Effector CD4-positive, alpha-beta T cell (primary cell): ENCODE measurements at places on chromosomes 3 and 15.

- no peak for DNase-seq
Measured at GRCh38 chr3:50269977-50270413, 1.0 kb downstream of the SEMA3B start.

GRCh38 chr3:46676601-46677410 lies 16.7 kb downstream of the ALS2CL start:
- DNase-seq: no peak

DNA sequence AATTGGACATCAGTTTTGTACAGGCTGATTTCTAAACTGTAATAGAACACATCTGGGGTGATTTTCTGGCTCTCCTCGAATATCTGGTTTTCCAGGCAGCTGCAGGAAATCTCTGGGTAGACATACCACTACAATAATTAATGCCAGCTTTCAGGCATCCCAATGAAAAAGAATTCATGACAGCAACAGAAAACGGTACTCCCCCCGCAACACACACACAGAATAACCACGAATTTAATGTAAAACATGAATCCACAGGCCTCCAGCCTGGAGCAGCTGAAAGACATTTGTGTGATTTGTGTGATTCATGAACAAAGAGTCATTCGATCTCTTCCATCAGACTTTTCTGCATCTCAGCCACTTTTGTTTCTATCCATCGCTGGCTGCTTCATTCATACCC lies 262.2 kb downstream of the MAGI1 start:
- no peak for DNase-seq

DNA sequence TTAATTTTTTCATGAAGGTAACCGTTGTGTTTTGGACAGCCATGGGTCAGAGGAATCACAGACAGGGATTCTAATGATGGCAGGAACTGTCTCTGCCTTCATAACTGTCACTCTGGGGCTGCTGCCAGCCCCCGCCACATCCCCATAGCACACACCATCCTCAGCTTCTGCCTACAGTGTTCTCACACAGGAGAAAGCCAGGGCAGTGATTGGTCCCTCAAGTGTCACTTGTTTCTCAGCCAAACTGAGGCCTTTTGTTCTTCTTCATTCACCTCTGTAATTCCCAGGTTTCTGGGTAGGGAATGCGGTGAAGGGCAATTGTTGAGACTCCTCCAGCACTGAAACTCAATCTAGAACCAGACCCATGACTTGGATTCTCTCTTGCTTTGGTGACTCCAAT lies 65.4 kb upstream of the C3orf80 start:
- DNase-seq: no peak

DNA sequence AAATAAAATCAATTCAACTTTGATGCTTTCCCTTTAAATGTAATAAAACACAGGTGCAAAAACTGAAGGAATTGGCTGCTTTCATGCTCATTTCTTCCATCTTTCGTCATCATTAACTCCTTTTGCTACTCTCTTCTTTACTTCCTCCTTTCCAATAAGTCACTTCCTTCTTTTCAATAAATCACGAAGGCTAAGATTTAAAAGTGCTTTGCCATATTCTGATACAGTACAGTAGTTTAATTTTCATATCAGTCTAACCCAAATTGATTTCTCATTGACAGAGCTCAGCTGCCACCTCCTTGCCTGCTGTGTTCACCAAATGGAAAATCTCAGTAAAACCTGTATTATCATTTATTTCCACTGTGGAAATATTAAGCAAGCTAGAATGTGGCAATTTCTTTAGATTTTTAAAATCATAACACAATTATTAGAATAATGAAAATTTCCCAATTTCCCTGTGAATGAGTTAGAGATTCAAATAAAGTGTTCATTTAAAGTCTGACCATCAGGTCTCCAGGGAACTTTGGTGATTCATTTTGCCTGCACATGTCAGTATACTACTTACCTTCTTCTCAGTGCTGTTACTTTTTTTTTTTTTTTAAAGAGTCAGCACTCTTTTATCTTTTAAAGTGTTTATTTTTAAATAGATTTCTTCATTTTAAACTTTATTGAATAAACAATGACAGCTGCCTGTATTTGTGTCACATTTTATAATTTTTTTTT lies 41.6 kb downstream of the NANOGP8 start:
- no peak for DNase-seq

DNA sequence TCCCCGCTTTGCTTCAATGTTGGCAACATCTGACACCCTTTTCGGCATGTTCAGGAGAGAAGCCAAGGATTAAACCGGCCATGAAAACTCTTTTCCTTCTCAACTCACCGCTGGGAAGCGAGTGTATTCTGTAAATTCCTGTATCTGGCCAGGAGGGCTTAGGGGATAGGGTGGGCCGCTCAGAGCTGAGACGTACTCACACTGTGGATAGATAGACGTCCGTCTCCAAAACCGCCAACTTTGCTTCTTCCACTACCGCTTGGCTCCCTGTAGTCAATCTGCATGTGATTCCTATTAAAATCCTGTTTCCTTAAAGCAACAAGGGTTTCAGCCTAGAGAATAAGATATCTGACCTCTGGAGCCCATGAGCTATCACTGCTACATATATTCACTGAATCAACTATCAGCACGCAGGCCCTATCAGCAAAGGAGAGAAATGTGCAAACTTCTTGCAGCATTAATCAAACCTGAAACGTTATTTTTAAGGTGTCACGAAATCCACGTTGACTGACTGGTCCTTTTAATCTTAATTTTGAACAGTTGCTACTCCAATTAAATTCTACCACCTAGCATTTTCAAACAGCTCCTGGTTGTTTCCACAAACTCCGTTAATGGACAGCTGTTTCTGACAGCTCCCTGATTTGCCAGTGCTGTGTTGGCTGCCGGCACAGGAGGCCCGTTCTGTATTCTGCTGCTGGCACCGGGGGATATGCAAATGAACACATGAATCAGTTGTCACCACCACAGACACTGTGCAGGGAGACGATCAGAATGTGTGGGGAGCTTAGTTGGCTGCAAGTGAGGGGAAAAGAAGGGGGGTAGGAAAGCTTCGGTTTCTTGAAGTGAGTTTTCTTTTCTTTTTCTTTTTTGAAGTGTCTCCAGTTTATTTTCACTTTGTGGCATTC lies 438.9 kb upstream of the ARRDC4 start:
- DNase-seq: no peak

- no peak for DNase-seq
Measured at GRCh38 chr3:52099001-52099401, 42.6 kb upstream of the DUSP7 start.

DNA sequence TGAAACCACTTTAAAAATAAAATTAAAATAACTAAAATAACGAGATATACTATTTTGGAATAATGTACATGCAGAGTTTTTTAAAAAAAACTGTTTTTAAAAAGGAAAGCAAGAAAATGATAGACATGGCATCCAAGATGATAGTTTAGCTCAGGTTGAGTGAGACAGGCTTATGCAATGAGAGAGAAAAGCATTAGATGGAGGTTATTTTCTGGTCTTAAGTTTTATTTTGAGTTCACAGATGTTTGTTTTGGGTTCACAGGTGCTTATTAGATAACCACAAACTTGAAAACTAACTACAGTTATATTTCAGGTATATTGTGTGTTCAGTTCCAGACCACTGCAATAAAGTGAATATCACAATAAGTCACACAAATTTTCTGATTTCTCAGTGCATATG lies 413.6 kb upstream of the TMCO5A start:
- no peak for DNase-seq

- DNase-seq: no peak
Measured at GRCh38 chr15:78875107-78875914, 2.6 kb downstream of the MORF4L1 start.

GRCh38 chr15:69852916-69853315 lies 244.8 kb downstream of the TLE3 start:
- no peak for DNase-seq

GRCh38 chr3:123562547-123562946 lies 22.3 kb downstream of the HACD2 start:
- DNase-seq: no peak

GRCh38 chr3:12308517-12308916 lies 19.6 kb downstream of the PPARG start:
- no peak for DNase-seq

DNA sequence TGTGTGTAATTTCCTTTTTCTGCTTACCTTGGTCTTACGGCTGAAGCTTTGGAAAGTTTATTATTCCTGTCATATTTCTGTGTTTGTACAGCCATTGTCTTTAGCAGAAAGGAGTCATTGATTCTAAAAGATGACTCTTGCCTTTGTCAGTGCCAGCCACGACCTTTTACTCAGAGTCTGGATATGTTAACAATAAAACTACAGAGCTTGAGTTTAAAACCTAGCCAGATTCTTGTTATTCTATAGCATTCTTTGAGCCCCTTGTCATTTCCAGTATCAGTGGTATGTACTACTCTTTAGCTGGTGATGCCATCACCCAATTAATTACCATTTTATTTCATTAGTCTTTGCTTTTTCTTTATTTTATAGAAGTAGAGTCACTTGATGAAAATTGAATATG lies 142.4 kb downstream of the TCF12 start:
- DNase-seq: no peak

- DNase-seq: no peak
Measured at GRCh38 chr3:19937459-19938294, 3.7 kb upstream of the EFHB start.

DNA sequence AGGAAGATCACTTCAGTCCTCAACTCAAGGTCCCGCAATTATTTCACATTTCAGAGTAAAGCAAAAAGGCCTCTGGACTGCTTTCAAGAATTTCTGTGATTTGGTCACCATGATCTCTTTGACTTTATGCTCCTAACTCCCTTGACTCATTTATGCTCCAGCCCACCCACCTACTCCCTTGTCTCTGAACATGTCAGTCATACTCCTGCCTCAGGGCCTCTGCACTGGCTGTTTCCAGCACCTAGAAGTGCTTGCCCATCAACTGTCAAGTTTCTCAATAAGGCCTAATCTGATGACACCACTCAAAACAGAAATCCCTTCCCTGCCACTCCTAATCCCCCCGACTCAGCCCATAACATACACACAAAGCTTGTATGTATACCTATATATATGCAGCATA lies 36.1 kb upstream of the CSPG5 start:
- no peak for DNase-seq

DNA sequence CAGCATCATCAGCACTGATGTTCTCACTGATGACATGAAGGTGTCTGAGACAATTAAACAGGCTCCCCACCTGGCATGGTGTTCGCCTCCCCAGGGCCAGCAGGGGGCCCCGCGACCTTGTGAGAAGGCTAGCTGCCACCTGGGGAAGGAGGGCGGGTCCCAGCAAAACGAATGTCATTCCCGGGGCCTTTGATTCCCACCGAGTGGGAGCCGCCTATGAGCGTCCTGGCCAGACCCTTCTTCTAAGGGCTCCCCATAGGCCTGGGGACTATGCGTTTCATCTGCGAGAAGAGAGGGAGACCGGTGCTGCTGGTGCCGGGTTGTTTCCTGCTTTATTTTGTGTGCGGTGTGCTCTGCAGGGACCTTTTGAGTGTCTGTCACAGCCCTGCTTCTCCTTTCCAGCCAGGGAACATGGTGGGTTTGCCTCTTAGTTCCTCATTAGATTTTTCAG lies 20.5 kb upstream of the MINDY4B start:
- DNase-seq: peak; percentile 9

- DNase-seq: no peak
Measured at GRCh38 chr3:136186846-136187245, 9.3 kb downstream of the MSL2 start.

- DNase-seq: no peak
Measured at GRCh38 chr3:154085071-154085470, 36.1 kb upstream of the ARHGEF26 start.

- no peak for DNase-seq
Measured at GRCh38 chr3:188219147-188219546, 65.2 kb downstream of the LPP start.

DNA sequence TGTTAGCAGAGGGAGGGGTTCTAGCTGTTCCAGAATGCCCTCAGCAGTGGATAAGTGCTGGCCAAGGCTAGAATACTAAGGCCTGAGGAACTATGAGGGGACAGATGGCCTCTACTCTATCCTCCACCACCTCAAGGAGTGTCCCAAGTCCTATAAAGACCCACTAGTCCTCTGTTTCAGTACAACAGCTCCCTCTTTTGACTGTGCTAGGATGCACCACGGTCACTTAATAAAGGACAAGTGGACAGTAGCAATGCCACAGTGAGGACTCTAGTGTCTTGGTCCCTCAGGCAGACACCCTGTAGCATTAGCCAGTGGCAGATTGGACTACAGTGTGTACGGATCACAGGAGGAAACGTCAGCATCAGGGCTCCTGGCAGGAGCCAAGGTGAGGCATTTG lies 171.8 kb upstream of the PROK2 start:
- DNase-seq: no peak

DNA sequence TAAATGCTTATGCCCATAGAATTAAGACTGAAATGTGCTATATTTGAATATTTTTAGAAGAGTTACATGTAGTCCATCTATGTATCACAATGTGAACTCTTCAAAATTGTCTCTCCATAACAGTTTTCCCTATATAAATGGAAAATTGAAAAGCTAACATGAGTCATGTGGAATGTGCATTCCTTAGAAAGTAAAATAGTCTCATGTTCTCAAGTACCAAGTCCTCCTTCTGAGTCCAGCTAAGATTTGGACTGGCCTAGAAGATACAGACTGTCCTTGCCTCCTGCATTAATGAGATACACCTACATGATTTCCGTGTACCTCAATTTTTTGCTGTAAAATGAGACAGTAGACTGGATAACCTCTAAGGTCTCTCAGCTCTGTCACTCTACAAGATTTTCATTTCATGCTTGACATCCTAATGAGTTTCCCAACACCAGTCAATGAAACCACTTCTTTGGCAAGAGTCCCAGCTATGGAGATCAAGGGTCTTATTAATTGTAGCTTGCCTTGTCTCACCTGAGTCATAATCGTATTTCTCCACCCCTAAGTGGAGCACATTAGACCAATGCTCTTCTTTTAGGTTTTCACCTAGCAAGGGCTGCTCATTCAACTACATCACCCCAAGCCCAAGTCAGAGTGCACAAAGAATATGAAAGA lies 350.6 kb upstream of the IL12A start:
- no peak for DNase-seq

GRCh38 chr15:70284438-70285214 lies 186.9 kb upstream of the TLE3 start:
- no peak for DNase-seq

DNA sequence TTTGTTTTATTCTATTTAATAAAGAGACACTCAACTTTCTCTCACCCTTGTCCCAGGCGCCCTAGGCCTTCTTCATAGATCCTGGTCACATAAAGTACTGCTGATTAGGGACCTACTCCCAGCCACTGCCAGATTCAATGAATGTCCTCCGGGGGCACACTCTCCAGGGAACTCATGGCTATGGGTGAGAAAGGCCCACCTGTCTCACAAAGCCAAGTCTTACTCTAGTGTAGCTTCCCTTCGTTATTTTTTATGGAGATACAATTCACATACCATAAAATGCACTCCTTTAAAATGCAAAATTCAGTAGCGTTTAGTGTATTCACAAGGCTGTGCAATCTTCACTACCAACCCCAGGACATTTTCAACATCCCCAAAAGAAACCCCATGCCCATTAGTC lies 87.8 kb downstream of the ADCY5 start:
- no peak for DNase-seq

- DNase-seq: no peak
Measured at GRCh38 chr3:125375950-125376679, 990 bp upstream of the ZNF148 start.

- no peak for DNase-seq
Measured at GRCh38 chr15:98581715-98582114, 66.6 kb upstream of the IGF1R start.

- no peak for DNase-seq
Measured at GRCh38 chr15:29014493-29014892, 128.7 kb downstream of the APBA2 start.
